ENCODE measurements at places on chromosomes 12 and 14.
A peak's percentile ranks its signal among the peaks of the same experiment; 100 is the strongest.

DNA sequence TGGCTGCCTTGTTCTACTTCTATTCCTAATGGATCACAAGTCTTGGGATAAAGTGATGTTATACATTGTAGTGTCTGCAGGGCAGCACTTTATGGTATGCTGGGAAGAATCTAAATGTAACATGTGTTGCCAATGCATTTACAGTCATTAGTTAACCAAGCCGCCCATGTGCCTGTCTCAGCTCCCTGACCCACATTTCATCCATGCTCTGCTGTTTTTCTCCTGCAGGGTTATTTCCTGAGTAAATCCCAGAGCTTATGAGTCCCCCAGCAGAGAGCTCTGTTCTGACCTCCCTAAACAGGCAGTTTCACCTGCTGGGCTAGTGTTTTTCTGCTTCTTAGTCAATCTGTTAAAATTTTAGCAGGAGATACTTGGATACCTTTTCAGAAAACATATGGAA lies 4.4 kb upstream of the TMTC2 start:
- DNase-seq, result no peak

- DNase-seq, result no peak
Measured at GRCh38 chr12:113478351-113479011, 6.8 kb upstream of the LHX5 start.

GRCh38 chr12:131027264-131027663 lies 73.6 kb downstream of the ADGRD1 start:
- DNase-seq, result no peak

DNA sequence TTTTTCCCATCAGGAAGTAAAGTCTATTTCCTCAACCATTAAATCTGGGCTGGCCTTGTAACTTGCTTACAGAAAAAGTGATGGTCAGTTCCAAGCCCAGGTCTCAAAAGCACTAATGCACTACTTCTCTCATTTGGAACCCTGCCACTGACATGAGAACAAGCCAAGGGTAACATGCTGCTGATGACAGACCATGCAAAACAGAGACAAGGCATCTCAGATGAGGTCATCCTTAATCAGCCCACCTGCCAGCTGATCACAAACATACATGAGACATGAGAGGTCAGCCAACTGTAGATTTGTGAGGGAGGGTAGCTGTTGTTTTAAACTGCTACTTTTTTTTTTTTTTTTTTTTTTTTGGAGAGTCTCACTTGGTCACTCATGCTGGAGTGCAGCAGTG lies 16.2 kb downstream of the TWF1 start:
- peak; percentile 13 for DNase-seq

GRCh38 chr14:95386536-95387095 lies 66.9 kb upstream of the CLMN start:
- no peak for DNase-seq

DNA sequence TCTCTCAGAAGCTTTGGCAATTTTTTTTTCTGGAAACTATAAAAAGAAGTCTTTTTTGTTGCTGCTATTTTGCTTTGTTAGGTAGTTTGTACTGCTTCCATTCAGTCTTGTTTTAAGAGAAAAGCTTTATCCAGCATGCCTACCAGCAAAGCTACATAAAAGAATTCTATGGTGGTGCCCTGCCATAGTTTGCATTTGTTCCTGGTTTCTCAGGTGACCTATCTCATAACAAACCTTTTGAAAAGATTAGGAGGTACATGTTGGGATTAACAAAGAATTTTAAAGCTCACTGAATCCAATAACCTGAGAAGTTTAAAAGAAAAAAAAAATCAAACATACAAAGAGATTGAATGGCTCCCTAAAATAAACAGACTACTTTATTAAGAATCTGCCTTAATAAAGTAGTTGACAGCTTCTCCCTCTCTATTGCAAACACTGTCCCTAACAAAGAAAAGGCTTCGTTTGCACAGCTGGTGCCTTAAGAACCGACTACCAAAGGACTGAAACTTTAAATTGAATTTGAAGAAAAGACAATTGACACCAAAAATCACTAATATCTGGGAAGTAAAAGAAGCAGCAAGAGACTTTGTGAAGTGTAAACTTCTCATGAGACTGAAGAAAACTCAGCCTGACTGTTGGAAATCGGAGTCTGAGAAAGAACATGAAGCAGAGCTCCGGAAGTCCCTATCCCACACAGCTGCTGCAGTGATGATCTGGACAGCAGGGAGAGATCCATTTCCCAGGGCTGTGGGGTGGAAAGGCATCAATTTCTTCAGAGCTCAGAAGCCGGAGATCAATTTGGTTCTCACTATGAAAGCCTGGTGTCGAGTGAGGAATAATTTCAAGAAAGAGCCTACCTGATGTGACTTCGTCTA lies 102.7 kb upstream of the PLEKHA5 start:
- DNase-seq, result no peak

DNA sequence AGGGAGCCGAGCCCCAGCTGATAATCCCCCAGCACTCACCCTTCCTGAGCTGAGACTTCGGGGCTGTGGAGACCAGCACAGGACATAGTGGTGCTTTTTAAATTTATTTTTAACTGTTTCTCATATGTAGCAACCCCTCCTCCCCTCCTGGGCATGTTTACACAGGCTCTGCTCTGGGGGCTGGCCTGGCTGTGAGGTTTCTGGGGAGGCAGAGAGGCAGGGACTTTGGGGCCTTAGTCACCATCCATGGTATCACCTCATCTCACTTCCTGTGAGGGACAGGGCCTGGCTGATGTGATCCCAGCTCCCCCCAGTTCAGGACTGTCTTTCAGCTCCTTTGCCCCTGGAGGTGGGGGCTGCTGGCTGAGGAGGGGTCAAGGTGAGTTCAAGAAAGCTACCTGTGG lies 20.4 kb downstream of the VASH1 start:
- no peak for DNase-seq

- no peak for DNase-seq
Measured at GRCh38 chr14:86462193-86462753, 932.3 kb downstream of the FLRT2 start.

DNA sequence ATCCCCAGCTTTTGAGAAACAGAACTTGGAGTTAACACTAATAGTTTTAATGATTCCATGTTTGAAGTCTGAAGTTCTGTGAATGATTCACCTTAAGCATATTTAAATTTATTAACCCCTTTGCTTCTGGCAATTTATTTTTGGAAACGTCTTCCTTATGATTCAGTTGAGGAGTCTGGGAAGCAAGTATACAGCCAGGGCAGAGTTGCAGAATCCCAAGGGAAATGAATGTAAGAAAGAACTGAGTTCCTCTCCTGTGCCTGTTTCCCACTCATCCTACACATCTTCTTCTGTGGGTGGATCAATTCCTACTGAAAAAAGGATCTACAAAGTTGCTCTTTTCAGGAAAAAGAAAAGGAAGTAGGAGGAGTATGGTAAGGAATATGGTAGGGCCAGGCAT lies 108.2 kb upstream of the CCDC91 start:
- no peak for DNase-seq

DNA sequence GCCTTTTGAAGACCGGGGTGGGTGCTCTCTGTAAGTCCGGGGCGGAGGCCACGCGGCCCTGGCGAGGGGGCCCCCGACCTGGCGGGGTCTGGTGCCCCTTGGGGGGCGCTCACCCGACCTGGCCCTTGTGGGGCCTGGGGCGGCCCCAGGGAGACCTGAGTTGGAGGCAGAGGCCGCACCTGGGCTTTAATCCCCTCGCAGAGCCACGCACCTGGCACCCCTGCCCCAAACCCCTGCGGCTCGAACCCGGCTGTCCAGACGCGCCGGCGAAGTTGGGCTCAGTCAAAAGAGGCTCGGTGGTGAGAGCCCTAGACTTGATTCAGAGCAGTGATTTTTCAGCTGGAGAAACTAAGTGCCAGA lies 267 bp downstream of the CFAP251 start:
- no peak for DNase-seq

DNA sequence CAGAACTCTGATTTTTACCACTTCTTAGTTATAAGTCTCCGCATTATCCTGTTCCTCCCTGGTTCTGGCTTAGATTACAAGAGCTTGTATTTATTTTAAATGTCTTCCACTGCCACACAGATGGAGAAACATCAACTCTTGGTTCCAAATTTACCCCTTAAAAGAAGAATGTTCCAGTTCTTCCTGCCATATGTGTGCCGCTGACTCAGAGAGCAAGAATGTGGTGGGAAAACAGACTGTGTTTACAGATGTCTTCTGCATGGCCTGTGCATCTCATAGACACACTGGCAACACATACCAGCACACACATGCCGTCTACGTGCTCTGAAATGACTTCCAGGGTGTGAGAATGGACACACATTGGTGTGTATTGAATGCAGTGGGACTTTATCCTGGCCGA lies 383.0 kb downstream of the LRIG3 start:
- DNase-seq, result no peak

DNA sequence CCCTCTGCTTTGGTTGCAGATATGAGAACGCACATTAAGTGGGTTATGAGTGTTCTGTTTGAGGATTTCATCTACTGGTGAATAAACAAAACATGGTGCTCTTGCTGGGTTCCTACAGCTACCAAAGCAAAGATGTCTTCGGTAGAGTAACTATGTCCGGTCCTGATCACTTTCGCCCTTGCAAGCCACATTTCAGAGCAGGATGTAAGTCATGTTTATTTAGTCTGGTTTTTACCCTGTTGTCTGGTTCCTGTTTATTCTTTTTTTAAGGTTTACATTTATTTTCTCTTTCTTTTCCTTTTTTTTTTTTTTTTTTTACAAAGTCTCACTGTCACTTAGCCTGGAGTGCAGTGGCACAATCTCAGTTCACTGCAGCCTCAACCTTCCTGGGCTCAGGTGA lies 99.2 kb downstream of the VEZT start:
- DNase-seq, result no peak

DNA sequence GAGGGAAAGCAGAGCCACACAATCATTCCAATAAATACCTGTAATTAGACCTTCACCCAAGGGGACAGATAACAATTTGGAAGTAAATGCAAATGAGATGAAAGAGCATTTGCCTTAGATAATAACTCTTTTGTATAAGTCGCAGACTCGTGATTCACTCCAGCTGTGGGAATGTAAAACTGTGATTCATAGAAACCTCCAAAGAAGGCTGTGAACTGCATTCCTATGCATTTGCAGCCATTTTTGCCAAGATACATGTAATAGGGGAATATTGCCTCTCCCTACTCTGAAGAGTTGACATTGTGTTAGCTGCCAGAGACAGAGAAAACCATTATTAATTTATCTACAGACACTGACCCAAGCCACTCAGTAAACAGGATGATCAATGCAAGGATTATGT lies 181.9 kb upstream of the ARHGAP5 start:
- no peak for DNase-seq

DNA sequence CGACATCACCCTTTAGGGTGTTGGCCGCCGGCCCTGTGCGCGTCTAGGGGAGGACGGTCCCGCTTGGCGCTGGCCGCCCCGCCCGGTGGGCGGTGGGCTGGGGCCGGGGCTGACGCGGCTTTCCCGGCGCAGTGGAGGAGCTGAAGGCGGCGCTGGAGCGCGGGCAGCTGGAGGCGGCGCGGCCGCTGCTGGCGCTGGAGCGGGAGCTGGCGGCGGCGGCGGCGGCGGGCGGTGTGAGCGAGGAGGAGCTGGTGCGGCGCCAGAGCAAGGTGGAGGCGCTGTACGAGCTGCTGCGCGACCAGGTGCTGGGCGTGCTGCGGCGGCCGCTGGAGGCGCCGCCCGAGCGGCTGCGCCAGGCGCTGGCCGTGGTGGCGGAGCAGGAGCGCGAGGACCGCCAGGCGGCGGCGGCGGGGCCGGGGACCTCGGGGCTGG lies 3.6 kb downstream of the TNFAIP2 start:
- peak; percentile 31 for DNase-seq

DNA sequence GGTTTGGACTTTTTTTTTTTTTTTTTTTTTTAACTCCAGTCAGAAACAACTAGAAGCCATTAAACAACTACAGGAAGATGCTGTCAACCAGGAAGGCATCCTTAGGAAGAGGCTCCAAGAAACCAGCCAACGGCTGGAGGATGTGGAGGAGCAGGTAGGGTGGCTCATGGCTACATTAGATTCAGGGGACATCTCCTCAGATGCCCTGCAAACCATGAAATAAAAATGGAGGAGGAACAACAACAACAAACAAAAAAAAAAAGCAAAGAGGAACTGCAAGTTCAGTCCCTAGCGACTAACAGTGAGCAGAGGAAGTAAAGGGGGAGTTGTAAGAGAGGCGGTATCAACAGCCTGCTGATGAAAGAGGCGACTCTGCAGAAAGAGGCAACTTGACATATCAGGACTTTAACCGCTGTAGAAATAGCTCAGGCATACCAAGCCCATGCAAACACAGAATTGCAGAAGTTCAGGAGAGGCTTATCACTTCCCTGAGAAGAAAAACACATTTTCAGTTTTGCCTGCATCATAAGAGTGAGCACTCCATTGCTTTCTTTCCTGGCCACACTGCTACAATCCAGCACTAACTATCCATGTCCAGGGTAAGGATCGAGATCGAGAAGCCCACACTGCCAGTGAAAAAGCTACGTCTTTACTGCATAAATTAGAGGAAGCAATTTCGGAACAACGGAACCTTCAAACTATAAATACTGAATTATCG lies 103.5 kb upstream of the BCAT1 start:
- DNase-seq, result no peak

DNA sequence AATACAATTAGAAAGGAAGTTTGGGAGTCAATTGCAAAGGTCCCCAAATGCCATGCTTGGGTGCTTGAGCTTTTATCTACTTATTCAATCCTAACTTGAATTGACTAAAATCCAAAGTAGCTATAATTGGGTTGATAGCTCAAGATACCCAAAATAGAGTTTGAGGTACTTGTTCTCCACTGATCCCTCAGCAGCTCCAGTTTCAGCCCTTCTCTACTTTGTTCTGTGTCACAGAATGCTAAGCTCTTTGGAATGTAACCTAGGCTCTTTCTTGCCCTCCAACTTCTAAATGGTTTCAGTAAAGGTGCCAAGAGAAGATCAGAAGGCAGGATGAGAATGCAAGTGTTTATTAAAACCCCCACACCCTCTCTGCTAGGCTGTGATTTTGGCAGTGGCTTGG lies 251.4 kb upstream of the CLEC14A start:
- DNase-seq, result no peak

GRCh38 chr12:3557791-3558620 lies 67.0 kb downstream of the PRMT8 start:
- DNase-seq, result no peak

GRCh38 chr12:121858662-121859572 lies at the start of gene HPD:
Gene HPD, minus strand, starts transcription at chr12:121858859. Its CDS starts 36 bp downstream, at chr12:121858823.
- DNase-seq, result no peak

- DNase-seq, result peak; percentile 85
Measured at GRCh38 chr12:124422570-124423523, 128.0 kb downstream of the RFLNA start.

- no peak for DNase-seq
Measured at GRCh38 chr12:131066207-131066885, 112.6 kb downstream of the ADGRD1 start.

- DNase-seq, result no peak
Measured at GRCh38 chr12:75553398-75553797, 42.0 kb upstream of the KRR1 start.

- DNase-seq, result peak; percentile 75
Measured at GRCh38 chr14:102731871-102732800, 45.1 kb upstream of the TRAF3 start.

DNA sequence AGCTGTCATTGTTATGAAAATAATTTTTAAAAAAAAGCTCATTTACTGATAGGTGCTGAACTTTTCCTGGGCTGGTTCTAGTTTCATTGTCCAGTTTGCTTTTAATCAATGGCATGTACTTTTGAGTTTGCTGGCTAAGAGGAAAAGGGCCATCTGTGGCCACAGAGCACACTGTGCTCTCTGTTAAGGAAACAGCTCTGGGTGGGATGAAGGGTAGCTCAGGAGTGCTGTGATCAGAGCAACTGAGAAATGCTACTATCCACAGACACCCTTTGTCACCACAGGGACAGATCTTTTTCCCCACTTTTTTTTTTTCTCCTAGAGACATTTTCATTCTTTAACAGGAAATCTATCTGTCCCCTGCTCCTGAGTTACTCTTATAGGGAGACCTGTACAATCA lies 387.1 kb upstream of the PRICKLE1 start:
- no peak for DNase-seq

GRCh38 chr12:3379079-3379478 lies 111.9 kb upstream of the PRMT8 start:
- peak; percentile 49 for DNase-seq

Data from DMS79 treated with DMSO at 0.1 percent for 48 hours (cell line).